ENCODE measurements at places on chromosomes 3 and 15.
A peak's percentile ranks its signal among the peaks of the same experiment; 100 is the strongest.

DNA sequence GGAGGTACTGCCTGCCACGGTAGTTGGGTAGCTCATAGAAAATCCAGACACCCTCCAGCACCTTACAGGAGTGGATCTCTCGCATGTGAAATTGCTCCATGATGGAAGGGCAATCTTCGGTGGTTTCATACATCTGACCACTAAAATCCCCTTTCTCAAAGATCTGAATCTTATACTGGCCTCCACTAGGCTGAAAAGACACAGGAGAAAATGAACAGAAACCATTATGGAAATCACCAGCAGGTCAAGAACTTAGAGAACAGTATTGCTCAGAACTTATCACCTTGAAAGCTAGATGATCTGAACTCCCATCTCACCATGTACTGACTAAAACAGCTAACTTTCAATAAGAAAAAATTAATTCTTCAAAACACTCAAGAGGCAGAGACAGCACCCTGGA is 5.4 kb downstream of the CRYGS start:
- no peak for DNase-seq

- DNase-seq, result peak; percentile 67
These were observed 44.0 kb downstream of the CD200 start for GRCh38 chr3:112376992-112377391.

GRCh38 chr3:45055411-45056143 is 29.5 kb downstream of the CLEC3B start:
- DNase-seq, result peak; percentile 84

- DNase-seq, result no peak
These were observed 140.7 kb downstream of the FHIT start for GRCh38 chr3:61110576-61110975.

GRCh38 chr3:134568790-134569189 is 82.0 kb downstream of the KY start:
- no peak for DNase-seq

GRCh38 chr15:50248994-50249582 is 16.4 kb downstream of the HDC start:
- peak; percentile 9 for DNase-seq

DNA sequence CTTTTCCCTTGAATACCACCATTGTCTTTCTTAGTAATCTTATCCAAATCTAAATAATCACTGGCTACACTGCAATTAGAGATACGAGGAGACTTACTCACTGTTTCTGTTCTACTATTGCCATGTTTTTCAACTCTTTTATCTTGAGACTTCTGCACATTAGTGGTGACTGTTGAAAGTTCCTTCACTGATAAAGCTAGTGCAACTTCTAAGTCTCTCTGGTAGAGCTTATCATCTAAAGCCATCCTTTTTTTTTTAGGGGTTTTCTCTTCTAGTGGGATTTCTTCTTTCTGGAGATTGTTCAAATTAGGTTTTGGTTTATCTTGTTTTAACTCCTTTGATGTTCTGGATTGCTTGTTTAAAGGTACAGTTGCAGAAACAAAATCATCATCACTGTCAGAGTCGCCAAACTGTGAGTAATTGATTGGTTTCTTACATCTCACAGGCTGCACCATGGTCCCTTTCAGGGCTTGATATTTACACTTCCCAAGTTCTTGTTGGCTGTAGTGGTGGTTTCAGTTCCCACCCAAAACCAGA is 37.7 kb downstream of the NCK1 start:
- DNase-seq, result no peak

DNA sequence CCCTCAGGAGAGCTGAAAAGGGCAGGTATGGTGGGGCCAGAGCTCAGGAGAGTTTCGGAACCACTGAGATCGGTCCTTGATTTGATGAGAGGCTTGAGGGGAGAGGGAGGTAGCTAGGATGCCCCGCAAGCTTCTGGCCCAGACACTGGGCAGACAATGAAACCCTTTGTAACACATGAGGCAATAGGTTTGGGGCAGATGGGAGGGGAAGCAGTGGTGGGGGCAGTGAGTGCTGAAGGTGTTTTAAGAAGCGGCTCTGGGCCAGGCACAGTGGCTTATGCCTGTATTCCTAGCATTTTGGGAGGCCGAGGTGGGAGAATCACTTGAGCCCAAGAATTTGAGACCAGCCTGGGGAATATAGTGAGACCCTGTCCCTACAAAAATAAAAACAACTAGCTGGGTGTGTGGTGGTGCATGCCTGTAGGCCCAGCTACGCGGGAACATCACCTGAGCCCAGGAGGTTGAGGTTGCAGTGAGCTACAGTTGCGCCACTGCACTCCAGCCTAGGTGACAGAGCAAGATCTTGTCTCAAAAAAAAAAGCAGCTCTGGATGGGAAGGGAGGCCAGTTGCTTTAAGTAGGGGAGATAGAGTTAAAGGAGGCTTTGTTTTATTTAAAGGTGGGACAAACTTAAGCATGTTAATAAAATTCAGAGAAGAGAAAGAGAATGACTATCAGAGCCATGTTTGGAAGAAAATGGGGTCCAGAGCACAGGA is 9.6 kb upstream of the SNX22 start:
- DNase-seq, result no peak

DNA sequence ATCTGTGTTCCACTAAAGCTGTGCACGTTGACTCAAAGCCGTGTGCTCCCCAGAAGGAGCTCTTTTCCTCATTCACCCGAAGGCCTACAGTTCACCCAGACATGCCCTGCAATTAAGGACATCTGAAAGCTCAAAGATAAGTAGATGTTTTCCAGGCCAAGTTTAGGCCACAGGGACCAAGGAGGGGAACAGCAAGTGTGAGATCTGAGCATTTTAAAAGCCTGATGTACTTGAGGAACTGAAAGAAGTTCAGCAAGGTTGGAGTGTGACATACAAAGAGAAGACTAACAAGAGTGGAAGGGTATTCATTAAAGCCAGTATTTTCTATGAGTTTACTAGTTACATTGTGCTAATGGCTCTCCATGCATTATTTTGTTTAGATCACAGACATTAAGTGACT is 68.0 kb downstream of the CASR start:
- DNase-seq, result no peak

DNA sequence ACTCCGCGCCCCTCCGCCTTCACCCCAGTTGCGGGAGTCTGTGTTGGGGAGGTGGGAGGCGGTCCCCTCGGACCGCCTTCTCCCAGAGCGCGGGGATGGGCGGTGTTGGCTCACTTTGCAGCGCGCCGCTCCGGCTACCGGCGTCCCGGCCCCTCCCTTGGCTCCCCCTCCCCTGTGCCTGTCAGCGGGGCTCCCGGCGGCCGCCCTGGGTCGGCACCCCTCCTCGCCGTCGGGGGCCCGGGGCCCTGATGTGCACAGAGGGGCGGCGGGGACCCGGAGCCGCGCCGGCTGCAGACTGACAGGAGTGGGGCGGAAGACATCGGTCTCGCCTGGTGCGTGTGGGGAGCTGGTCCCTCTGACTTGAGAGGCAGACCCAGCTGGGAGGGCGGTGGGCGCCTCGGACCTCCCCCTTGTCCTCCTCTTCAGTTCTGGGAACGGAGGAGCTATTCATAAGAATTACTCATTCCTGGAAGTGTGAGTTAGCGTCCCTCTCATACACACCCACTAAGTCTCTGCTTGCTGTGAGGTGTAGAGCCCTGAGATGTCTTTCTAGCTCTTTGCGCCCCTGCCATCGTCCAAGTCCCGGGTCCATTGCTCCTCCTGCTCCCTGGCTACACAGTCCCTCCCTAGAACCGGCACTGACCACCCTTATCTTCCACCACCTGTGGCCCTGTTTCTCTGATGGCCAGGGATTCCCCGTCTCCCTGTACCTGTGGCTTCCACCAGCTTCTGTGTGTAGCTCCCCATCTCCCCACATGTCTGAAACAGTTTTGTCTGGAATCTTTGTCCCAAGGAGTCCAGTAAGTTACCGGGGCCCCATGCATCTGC is 42.3 kb upstream of the ROPN1 start:
- DNase-seq, result peak; percentile 44

- no peak for DNase-seq
These were observed 437.9 kb downstream of the NR2F2 start for GRCh38 chr15:96768435-96768789.

DNA sequence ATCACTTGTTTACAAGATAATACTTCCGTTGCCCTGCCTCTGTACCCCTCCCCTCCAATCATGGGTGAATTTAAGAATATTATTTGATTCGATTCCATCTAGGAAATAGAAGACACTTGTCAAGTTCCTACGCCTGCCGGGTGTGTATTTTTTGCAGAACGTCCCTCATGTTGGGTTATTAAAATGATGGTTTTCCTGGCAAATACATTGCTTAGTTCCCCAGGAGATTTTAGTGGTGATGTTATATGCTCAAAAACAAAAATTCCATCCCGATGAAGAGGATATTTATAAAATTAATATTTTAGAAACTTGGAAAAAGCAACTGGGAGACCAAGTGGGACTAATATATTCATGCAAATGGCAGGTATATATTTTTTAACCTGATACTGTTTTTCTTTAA is 548.4 kb downstream of the EDEM1 start:
- DNase-seq, result no peak

DNA sequence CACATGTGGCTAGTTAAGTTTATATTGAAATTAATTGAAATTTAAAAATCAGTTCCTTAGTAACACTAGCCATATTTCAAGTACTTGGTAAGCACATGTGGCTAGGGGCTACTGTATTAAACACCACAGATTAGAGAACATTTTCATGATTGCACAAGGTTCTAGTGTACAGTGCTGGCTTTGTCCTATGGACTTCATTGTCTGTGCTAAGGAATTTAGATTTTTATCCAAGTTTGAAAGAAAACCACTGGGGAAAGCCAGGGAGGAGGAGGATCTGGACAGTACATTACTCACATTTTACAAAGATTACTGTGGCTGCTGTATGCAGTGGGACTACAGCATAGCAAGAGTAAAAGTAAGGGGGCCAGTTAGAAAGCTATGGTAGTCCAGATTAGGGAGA is 13.9 kb downstream of the STAC start:
- DNase-seq, result peak; percentile 44

DNA sequence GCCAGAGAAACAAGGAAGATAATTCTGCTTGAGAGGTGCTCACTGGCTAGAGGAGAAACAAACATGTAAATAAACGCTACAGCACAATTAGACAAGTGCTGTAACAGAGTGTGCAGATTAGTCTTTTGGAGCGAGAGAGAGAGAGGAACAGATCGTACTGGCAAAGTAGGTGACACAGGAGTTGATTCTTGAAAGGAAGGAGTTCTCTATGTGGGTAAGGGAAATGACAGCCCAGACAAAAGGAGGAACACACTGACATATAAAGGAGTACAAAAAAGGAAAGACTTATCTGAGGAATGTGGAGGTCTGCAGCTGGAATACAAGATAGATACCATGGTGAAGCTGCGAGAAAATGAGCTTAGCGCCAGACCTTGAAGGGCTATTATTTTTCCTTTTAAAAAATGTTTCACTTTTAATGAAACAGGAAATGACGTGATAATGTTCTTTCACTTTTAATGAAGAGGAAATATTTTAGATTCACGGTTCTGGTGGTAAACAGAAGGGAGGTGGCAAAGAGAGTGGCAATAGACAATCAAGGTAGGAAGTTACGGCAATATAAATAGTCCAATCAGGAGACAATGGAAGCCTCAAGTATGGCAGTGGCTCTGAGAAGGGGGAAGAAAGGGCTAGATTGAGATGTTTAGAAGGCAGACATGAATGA is 202.9 kb downstream of the VPS13C start:
- DNase-seq, result no peak

GRCh38 chr3:134363381-134363755 is 10.9 kb downstream of the AMOTL2 start:
- no peak for DNase-seq

DNA sequence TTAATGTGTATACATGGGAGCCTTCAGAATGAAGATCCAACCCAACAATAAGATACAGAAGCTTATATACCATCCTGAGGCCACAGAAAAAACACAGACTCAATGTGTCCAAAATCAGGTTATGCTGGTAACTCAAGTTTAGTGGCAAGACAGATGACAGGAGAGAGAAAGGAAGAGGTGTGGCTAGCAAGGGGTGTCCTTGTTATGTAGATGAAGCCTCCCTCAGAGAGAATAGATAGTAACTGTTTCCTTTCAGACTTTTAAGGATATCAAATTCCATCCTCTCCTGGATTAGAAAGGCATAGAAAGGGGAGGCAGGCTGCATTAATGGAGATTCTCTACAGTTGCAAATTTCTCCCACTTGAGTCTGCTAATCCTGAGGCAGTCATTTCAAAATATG is 447.4 kb downstream of the GABRB3 start:
- DNase-seq, result no peak

- DNase-seq, result peak; percentile 67
These were observed 6.6 kb upstream of the CHSY1 start for GRCh38 chr15:101258238-101259144.

- DNase-seq, result no peak
These were observed 7.5 kb upstream of the MEIS2 start for GRCh38 chr15:37107744-37108380.

- no peak for DNase-seq
These were observed 12.4 kb downstream of the CCR4 start for GRCh38 chr3:32963871-32964270.

- DNase-seq, result no peak
These were observed 281.9 kb downstream of the TLE3 start for GRCh38 chr15:69815793-69816192.

GRCh38 chr15:91660174-91660649 is 193.3 kb upstream of the SLCO3A1 start:
- no peak for DNase-seq

GRCh38 chr15:97072545-97072944 is 742.0 kb downstream of the NR2F2 start:
- DNase-seq, result no peak

DNA sequence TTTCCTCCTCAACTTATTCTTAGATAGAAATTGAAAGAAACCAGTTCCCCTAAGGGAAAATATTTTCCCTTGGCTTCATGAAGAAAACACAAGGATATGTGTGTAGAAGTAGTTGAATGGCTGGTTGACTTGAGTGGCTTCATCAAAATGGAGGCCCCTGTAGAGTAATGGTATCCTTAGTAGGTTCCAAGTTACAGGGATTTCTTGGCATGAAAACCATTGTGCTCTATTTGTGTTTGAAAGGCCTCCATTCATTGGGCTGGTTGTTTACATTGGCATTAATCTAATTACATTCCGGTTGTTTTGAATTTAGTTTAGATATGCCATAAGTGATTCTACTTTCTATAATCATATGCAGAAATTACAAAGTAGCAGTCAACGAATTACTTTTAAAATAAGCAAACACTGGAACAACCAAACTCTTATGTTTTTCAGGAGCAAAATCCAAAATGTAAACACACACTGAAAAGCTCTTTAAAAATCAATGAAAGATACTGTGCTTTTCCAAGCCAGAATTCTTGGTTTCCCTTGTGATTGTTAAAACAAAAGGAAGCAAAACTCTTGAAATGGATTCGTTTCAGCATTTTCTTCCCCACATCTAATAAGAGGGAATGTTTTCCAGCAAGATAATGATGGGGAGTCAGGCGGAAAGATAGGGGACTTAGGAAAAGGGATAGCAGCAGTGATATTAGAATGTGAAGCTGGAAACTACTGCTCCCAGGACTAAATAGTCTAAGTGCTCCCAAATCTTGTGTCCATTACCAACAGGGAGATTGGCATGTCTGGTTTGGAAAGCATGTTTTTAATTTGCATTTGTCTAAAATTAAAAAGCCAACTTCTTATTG is 77.0 kb downstream of the EPHA3 start:
- no peak for DNase-seq

GRCh38 chr3:8458711-8459110 is 42.9 kb upstream of the LMCD1 start:
- peak; percentile 97 for DNase-seq
